PC-3 (cell line): ENCODE measurements at places on chromosomes 1 and 21. TPM values are rescaled to one million over a fixed set of nuclear protein-coding genes. Genes with fewer than 3 reads are reported as not detected.

DNA sequence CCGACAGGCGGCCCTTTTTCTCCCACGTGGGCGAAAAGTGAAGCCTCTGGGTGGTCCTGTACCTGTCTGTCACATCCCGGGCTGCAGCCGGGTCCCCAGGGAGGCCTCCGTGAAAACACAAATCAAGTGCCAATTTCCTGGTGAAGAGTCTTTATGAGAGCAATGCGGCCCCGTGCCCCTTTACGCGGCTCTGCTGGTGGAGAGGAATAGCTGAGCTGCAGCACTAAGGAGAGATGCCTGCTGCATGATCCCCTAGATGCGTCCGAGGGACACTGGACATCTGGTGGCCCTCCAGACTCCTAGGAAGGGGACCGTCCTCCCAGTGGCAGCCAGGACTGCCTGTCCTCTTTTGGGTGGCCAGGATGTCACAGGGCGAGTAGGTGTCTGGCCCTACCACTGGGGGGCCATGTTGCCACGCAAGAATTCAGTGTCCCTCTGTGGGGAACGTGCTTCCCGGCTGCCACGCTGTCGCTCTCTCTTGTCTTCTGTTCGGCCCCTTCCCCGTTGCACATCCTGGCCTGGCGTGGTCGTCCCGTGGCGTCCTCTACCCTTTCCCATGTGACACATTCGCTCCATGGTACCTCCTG is 38.7 kb downstream of the COL18A1 start:
- DNase-seq = peak; percentile 21

DNA sequence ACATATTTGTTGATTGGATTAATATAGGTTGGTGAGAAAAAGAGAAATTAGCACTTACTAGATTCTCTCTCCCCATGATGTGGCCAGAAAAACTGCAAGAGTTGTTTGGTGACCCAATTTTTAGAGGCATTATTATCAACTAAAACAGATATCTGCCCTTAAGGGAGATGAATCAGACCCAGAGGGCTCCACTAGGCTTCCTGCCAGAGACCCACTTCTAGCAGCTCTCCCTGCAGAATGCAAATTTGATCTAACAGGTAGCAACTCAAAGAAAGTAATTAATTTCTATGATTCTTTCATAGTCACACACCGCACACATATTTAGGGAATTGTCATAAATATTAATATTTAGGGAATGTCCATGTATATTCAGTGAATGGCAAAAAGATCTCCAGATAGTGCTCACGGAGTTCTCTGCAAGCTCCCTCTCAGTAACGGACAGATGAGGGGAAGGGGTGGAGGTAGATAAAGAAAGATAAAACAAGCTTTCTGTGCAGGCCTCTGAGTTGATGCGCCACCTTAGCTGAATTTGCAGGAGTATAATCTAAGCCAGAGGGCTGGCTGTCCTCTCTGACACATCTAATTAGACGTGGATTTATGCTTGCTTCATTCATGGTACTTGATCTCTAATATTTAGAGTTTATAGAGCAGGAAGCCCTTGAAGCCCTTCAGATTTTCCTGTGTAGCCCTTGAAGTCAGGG is 84.1 kb upstream of the CCDC190 start:
- no peak for DNase-seq

GRCh38 chr1:43435146-43436145 is 18.3 kb downstream of the HYI start:
- DNase-seq = no peak

DNA sequence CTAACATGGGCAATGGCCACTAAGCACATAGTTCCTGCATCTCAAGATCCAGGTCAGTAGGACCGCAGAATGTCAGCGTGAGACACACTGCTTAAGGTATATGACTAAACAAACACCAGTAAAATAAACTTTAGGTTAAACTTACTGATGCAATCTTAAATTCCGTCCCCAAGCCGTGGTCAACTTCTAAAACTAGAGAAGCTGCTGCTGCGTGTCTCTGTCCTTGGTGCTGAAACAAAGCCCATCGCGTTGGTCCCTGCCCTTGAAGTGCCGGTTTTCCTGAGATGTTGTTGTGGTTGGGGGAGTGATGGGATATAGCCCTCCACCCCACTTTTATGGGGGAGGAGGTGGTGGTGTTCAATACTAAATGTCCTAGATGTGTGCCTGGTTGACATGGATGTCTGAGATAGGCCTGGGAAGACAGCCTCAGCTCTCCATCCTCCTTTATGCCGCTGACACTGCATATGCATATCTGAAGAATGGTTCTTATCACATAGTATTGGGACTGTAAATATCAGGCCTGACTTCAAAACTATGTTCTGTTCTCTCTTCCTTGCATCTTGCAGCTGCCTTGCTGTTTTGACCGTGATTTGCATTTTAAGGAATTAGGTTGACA is 72.0 kb upstream of the KCNA3 start:
- peak; percentile 71 for DNase-seq

DNA sequence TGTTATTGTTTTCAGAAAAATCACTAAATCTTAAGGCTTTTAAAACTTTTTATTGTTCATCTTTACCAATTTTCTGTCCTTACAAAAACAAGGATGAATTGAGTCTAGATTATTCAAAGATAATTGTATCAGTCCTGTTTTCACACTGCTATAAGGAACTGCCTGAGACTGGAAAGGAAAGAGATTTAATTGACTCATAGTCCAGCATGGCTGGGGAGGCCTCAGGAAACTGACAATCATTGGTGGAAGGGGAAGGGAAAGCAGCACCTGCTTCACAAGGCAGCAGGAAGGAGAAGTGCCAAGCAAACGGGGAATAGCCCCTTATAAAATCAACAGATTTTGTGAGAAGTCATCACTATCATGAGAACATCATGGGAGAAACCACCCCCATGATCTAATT is 455.6 kb upstream of the ZP4 start:
- no peak for DNase-seq

GRCh38 chr1:90412563-90412962 is 304.5 kb downstream of the BARHL2 start:
- DNase-seq = no peak

GRCh38 chr21:41121785-41122415 is 46.1 kb upstream of the BACE2 start:
- DNase-seq = peak; percentile 96

- no peak for DNase-seq
These were observed 12.6 kb downstream of the C1orf115 start for GRCh38 chr1:220702733-220703270.

DNA sequence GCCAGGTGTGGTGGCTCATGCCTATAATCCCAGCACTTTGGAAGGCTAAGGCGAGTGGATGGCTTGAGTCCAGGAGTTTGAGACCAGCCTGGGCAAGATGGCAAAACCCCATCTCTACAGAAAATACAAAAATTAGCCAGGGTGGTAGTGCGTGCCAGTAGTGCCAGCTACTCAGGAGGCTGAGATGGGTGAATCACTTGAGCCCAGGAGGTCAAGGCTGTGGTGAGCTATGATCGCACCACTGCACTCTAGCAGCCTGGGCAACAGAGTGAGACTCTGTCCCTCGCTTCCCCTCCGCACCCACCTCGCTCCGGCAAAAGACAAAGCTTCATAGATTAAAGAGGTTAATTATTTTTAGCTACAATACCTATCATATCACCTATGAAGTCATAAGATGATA is 100.0 kb downstream of the HHAT start:
- DNase-seq = no peak

GRCh38 chr1:234226113-234226818 is 147.0 kb upstream of the COA6 start:
- no peak for DNase-seq

GRCh38 chr1:180270530-180271271 is 40.6 kb downstream of the LHX4 start:
- DNase-seq = no peak

DNA sequence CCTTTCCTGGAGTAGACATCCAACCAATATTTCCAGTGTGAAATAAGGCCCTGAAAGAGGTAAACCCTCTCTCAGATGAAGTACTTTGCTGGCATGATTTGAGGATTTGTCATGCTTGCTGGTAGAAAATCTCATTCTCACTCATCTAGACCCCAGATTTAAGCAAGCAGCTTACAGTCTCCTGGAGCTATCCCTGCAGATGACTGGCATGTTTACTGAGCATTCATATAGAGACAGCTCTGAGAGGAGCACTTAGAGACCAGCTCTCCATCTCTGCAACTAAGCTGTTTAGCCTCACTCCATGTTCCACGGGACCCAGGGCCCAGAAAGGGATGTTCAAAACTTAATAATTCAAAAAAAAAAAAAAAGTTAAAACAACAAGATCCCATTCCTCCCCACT is 34.2 kb downstream of the GPR161 start:
- no peak for DNase-seq

DNA sequence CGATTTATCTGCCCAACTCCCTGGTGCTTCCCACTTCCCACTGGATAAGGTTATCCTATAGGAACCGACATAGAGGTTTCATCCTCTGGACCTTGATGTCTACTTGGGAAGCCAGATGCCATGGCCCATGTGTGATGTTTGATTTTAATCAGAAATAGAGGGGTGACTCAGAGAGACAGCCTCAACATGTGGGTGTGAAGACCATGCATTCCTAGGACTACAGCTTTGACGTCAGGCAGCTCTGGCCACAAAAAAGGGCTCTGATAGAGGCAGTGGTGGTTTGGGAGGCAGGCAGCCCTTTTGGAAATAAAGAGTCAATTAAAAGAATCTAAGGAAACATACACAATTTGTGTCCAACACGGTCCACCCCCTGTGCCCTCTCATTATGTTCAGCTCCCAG is 5.2 kb upstream of the SH2D2A start:
- no peak for DNase-seq

GRCh38 chr1:227449741-227450441 is 113.5 kb upstream of the ZNF678 start:
- DNase-seq = no peak

The DNAI4 gene
- total RNA-seq = 0.46 and 1.6 TPM in 2 replicates

The HAO2 gene
- not detected in 2 replicates for total RNA-seq

The FLG2 gene
- not detected in 2 replicates for total RNA-seq

The SAMD13 gene
- 1.1 and 2.2 TPM in 2 replicates for total RNA-seq

The LMOD1 gene
- total RNA-seq = 0.06 and 0.07 TPM in 2 replicates

The TP73 gene
- 2.5 and 2.6 TPM in 2 replicates for total RNA-seq
